ENCODE measurements at places on chromosomes 13 and 19.

DNA sequence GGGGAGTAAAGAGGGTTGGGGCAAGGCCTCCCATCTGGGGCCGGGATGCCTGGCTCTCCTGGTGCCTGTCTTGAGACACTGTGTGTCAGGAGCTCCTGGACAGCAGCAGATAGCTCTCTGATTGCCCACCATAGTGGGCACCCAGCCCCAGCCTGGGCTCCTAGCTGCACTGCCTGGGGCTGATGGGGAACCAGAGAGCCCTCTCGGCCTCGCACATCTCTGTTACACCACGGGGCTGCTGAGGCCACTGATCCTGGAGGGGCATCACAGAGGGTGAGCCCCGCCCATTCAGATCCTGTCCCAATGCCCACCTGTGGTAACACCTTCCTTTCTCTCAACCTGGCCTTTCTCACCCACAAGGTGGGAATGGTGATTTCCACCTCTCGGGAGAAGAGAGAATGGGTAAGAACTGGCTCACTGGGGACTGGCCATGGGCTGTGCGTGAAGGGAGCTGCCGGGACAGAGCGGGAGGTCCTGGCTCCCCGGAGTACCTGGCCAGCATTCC lies 135.9 kb downstream of the URI1 start:
- DNase-seq: peak; percentile 26

- DNase-seq: no peak
Observed at GRCh38 chr13:30905932-30906383, at the start of gene MEDAG. Gene MEDAG, plus strand, starts transcription at chr13:30906271. Its CDS starts 245 bp downstream, at chr13:30906516.

GRCh38 chr13:111322001-111322915 lies 1.8 kb downstream of the TEX29 start:
- DNase-seq: no peak

- DNase-seq: no peak
Observed at GRCh38 chr13:25353344-25353743, 18.4 kb upstream of the ATP8A2 start.

- no peak for DNase-seq
Observed at GRCh38 chr13:57813651-57814050, 182.1 kb downstream of the PCDH17 start.

- no peak for DNase-seq
Observed at GRCh38 chr13:20326809-20327208, 94.7 kb upstream of the GJB6 start.

Measured in Caco-2 (cell line).